ENCODE measurements at places on chromosomes 2 and 18.

DNA sequence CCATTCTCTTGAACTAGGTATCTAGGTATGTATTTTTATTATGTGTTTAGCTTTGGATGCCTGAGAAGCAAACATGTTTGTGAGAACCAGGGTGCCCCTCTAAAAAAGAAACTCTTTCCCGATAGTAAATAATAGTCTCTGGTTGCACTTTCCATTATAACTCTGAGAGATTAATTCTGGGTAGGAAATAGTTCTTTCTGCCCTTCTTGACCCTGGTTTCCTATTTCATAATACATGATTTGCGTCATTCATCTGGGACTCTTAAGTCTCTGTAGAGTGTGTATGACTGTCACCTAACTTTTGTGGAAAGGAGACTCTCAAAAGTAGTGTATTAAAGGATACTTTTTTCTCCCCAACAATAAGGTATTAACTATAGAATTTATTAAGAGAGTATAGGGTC lies 31.5 kb downstream of the ACSL3 start:
- DNase-seq, result no peak

- DNase-seq, result no peak
These were observed 369 bp downstream of the SMCHD1 start for GRCh38 chr18:2655954-2656236.

DNA sequence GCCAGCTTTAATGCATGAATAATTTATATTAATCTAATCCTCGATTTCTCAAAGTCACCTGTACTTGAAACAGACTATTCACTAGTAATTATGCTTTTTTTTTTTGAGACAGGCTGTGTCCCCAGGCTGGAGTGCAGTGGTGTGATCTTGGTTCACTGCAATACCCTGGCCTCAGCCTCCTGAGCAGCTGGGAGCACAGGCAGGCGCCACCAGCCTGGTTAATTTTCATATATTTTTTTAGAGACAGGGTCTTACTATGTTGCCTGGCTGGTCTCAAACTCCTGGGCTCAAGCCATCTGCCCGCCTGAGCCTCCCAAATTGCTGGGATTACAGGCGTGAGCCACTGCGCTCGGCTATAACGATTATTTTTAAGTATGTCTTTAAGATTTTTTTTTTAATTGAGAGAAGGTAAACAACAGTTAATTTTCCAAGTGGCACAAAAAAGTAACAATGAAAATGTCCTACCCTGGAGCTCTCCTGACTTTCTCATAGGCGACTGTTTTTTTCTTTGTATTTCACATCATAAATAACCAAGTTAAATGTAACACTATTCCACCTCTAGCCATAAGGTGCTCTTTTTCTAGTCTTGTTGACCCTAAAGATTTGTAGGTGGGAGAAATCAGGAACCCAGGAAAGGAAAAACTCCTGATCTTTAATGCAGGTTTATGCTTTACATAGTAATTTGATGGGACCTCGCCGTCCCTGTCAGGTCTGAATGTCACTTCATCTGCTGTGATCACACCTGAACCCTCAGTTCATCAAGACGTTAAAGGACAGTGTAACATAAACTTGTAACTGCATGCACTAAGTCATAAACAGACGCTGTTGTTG lies 1.3 kb upstream of the ANKRD12 start:
- peak; percentile 9 for DNase-seq

- DNase-seq, result no peak
These were observed 126.9 kb upstream of the DLGAP1 start for GRCh38 chr18:4581966-4582365.

GRCh38 chr2:98875081-98875728 lies 60.8 kb downstream of the CRACDL start:
- DNase-seq, result no peak

- no peak for DNase-seq
These were observed 42.5 kb upstream of the SCN1A start for GRCh38 chr2:166170356-166170755.

DNA sequence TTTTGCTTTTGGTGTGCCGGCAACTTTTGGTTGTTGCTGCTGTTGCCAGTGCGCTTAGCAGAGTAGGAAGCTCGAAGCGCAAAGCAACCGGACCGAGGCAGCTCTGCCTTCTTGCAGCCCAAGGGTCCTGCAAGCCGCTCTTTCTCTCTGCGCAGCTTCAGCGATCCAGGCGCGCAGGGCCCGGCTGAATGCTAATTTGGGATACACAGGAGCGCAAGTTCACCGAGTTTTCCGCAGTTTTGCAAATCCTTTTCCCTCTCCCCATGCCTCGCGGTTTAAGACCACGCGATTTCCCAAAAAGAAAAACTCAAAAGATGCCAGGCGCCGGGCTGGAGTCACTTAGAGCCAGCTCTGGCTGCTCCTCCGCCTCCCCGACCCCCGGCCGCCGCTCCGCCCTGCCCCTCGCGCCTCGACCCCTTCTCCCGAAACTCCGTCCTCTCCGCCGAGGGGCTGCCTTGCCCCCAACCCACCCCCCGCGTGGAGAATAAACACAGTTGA lies 13.5 kb upstream of the SIX3 start:
- no peak for DNase-seq

DNA sequence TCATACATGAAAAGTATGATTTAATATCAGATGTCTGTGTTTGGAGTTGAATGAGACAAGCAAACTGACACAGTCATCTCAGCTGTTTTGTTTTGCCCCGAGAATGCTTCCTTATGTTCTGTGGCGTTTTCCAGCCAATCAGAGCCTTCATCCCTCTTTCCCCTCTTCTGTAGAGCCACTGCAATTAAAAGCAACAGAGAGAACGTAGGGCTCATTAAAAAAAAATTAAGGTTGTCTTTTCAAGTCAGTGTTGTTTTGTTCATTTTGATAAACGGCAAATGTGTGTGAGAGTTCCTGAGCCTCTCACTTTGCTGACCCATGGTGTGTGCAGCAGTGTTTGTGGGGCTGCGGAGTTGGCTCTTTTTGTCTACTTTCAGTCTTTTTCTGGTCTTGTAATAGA lies 216.0 kb downstream of the FHOD3 start:
- no peak for DNase-seq

- DNase-seq, result peak; percentile 26
These were observed 873.0 kb downstream of the CPS1 start for GRCh38 chr2:211429256-211429920.

DNA sequence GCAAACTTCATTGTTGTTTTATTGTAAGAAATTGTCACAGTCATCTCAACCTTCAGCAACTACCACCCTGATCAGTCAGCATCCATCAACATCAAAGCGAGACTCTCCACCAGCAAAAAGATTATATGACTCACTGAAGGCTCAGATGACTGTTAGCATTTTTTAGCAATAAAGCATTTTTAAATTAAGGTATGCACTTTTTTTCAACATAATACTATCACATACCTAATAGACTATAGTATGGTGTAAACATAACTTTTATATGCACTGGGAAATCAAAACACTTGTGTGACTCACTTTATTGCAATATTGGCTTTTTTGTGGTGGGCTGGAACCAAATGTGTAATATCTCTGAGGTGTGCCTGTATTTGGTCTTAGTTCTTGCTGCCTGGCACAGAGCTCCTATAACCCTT lies 15.6 kb downstream of the SCN1A start:
- no peak for DNase-seq

GRCh38 chr2:205177546-205177945 lies 504.8 kb upstream of the NRP2 start:
- DNase-seq, result no peak

DNA sequence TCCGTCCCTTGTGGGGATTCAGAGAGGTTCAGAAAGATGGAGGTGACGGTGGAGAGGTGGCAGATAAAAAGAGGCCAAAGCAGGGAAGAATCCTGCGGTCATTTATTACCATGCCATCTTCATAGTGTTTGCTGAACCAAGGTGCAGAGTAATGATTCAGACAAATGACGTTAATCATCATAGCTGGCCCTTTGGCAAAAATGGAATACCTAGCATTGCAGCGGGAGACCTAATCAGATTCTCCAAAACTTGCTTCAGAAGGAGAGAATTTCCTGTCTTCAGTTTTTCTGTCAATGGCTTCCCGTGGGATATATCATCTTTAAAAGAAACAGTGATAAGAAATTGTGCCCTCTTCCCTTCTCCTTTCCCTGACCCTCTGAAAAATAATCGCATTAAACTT lies 175.4 kb downstream of the PTGR3 start:
- no peak for DNase-seq

GRCh38 chr2:207692206-207693065 lies 19.0 kb upstream of the CCNYL1 start:
- DNase-seq, result no peak

DNA sequence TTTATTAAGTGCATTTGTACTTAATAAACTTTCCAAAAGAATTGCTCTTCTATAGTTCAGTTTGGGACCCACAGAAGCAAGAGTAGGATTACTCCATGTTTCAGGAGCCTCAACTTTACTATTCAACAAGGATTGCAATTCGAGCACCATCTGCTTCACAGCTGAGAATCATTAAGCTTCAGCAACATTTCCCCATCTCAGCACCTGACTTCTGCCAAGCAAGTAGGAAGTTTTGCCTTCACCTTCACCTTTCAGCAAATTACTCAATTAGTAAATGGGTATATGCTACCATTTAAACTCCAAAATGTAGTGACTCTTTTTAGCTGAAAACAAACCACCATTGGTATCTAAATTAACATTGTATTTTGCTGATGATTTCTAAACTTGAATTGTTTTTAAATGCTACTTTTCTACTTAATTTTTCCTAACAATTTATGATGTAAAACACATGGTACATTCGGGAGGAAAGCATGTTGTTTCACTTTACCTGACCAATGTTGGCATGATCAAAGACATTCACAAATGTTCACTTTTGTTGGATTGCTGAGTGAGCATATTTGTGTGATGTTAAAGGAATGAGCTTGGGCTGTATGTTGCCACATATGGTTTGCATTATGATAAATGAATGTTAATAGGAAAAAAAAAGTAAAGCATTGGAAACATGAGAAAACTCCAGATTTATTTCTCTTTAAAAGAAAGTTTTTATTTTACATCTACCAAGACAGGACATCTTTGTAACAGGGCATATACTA lies 159.2 kb downstream of the GULP1 start:
- no peak for DNase-seq

DNA sequence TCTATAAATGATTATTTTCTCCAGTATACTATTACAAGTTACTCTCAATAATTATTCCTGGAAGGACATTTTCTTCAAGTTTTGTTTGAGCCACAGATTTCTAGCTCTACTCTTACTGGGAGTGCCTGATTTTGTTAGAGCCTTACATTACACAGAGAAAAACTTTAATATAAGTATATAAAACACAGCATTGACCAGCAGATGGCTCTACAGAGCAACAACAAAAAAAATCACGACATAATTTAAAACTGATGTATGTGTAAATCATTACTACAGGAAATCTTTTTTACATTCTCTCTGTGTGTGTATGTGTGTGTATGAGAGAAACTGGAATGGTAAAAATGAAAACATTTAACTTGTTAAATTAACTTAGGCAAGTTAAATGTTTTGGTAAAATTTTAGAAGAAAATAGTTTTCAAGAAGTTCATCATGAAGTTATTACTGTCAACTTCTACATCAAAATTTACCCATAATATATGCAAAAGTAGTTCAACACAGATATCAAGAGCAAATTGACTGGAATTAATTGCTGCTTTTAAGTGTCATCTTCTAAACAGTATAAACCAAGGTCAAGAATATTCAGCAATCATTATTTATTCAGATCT lies 103.3 kb downstream of the MDH1 start:
- DNase-seq, result peak; percentile 17

GRCh38 chr18:77119101-77119850 lies 13.3 kb downstream of the MBP start:
- no peak for DNase-seq

- no peak for DNase-seq
These were observed 35.8 kb upstream of the DYSF start for GRCh38 chr2:71417300-71418202.

DNA sequence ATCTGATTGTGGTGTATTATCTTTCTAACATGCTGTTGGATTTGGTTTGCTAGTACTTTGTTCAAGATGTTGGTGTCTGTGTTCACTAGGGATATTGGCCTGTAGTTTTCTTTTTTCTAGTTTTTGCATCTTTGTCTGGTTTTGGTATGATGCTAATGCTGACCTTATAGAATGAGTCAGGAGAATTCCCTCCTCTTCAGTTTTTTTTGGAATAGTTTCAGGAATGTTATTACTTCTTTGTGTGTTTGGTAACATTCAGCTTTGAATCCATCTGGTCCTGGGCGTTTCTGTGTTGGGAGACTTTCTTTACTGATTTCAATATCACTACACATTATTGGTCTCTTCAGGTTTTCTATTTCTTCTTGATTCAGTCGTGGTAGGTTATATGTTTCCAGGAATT lies 124.2 kb upstream of the EPB41L5 start:
- no peak for DNase-seq

DNA sequence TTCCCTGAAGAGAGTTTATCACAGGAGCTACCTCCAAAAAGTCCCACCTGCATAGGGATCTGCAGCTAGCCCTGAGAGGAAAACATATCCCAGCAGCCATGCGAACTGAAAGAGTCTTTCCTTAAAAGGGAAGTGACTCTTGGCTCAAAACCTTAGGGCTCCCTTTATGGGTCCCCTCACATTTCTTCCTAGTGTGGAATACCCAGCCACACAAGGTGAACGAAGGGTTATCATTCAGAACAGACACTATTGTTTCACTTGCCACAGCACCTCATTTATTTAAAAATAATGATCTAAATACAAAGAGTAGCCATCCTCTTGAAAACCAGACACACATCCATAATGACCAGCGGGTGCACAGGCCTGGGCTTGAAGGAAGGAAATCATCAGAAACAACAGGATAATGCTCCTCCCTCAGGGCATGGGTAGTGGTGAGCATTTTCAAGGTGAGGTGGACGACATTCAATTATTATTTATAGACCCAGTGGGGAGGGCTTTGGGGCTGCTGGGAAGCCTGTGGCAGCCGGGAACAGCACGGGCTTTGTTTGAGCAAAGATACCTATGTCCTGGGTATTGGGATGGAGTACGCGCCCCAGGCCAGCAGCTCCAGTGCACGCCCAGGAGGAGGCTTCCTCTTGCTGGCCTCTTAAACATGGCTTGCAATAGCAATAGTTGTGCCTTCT lies 119.0 kb upstream of the ITGA6 start:
- DNase-seq, result no peak

DNA sequence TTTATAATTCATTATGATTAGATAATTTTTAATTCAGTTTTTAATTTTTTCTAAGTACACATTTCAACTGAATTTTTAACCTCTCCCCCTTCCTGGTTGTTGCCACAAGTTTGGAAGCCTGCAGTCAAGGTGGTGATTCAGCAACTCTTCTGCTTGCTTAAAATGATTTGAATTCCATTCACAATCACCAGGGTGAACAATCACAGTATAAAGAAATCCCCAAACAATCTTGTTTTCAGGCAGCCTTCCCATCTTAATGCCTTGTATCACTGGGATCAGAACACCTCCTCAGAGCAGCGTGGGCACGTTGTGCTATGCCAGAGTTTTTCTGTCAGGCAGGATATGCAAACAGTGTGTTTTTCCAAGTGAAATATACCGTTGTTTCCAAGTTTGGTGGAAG lies 46.7 kb upstream of the BARD1 start:
- DNase-seq, result no peak

DNA sequence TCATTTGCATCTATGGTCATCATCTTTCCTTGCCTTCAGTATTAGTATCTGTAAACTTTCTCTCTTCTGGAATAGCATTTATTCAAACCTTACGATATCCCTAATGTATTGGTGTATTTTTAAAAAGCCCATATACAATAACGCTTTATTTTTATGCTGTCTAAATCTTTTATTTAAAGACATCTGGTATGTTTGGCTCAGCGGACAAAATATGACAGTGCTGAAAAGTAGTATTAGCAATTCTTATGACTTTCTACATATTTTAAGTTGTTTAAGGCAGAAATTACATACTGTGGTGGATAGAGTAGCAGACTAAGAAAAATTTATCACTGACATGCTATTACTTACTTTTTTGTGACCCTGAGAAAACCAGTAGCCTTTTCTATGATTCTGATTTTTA lies 41.8 kb upstream of the SLC4A10 start:
- DNase-seq, result no peak

- no peak for DNase-seq
These were observed 7.9 kb upstream of the TMX3 start for GRCh38 chr18:68722821-68723220.
